ENCODE measurements at places on chromosomes 1 and 21. TPM values are rescaled to one million over a fixed set of nuclear protein-coding genes. Genes with fewer than 3 reads are reported as not detected.

GRCh38 chr1:38243106-38243505 is 196.5 kb upstream of the POU3F1 start:
- DNase-seq = no peak

DNA sequence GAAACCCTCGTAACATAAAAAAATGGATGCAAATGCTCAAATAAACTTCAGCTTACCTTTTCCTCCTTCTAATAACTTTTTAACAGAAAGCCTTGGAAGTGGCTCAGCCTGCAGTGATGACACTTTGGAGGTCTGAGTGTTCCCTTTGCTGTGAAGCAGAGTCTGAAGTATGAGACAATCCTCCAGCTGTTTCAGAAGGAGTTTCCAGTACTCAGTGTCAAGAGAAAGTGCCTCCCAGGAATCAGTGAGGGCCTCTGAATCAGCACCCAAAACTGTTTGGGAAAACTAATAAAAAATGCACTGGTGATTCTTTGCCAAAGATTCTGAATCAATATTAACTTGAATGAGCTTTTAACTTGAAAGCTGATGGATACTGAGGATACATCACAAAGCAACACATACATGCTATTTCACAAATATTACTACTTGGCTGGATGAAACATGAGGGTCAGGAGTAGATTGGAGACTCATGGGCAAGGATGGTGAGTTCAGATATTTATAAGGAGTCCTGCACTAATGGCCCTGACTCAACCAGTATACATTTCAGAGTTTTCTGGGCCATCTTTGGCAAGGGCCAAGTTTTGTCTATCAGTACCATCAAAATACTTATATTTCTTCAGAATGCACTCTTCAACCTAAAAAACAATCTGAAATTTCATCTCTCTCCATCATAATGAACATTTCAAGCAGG is 77.0 kb downstream of the IARS2 start:
- no peak for DNase-seq

DNA sequence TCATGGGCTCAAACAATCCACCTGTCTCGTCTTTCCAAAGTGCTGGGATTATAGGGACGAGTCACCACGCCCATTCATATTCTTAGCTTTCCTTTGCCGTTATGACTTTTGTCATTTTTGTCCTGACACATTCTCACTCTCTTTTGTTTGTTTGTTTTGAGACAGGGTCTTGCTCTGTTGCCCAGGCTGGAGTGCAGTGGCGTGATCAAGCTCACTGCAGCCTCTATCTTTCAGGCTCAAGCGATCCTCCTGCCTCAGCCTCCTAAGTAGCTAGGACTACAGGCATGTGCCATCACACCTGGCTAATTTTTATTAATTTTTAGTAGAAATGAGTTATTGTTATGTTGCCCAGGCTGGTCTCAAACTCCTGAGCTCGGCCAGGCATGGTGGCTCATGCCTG is 11.8 kb upstream of the MED18 start:
- no peak for DNase-seq

CD52 gene
- not detected for total RNA-seq

FLG2 gene
- not detected for total RNA-seq

CORT gene
- 0.54 TPM for total RNA-seq

EVA1C gene
- total RNA-seq = 40.7 TPM

Data from thyroid gland (tissue), 4 donors.